Right cardiac atrium (tissue), 5 donors: ENCODE measurements at places on chromosomes 3 and 15.

DNA sequence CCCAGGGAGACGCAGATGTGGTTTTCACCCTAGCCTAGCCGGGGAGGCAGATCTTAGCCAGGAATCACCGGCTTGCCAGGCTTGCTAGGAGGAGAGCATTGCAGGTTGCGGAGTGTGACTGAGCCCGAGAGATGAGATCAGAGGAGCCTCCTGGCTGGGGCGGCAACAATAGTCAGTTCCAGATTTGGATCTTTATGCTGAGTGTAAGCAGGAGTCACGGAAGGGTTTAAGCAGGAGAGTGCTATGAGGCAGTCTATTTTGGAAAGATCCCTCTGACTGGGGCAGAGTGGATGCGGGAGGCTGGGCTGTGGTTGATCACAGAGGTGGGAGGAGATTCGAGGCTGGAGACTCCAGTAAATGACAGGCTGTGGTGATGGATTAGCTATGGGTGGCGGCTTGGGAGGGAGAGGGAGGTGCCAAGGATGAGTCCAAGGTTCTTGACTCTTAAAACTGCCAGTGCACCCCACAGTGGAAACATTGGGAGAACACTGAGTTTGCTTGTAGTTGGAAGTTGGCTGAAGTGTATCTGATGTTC, 10.4 kb upstream of the BAHD1 start:
- no peak for DNase-seq

- no peak for DNase-seq
These were observed 241.8 kb upstream of the LRTM1 start for GRCh38 chr3:55169608-55170072.

DNA sequence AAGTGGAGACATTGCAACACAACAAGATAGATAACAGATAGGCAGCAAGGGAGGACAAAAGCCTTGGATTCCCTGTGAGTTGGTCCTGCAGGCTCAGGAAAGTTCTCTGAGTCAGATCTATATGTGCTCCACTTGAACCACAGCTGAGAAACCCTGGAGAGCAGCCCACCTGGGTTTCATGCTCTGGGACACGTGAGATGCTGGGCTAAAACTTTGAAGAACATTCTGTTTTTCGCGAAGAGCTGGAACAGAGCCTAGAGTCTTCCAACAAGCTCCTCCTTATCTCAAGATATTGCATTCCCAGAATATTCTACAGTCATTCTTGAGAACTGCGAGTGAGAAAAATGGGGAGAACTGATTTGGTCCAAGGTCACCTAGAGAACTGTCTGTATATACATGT, 583.0 kb upstream of the ROBO1 start:
- DNase-seq: no peak

- DNase-seq: no peak
These were observed 5.5 kb downstream of the DIS3L start for GRCh38 chr15:66298803-66299251.

DNA sequence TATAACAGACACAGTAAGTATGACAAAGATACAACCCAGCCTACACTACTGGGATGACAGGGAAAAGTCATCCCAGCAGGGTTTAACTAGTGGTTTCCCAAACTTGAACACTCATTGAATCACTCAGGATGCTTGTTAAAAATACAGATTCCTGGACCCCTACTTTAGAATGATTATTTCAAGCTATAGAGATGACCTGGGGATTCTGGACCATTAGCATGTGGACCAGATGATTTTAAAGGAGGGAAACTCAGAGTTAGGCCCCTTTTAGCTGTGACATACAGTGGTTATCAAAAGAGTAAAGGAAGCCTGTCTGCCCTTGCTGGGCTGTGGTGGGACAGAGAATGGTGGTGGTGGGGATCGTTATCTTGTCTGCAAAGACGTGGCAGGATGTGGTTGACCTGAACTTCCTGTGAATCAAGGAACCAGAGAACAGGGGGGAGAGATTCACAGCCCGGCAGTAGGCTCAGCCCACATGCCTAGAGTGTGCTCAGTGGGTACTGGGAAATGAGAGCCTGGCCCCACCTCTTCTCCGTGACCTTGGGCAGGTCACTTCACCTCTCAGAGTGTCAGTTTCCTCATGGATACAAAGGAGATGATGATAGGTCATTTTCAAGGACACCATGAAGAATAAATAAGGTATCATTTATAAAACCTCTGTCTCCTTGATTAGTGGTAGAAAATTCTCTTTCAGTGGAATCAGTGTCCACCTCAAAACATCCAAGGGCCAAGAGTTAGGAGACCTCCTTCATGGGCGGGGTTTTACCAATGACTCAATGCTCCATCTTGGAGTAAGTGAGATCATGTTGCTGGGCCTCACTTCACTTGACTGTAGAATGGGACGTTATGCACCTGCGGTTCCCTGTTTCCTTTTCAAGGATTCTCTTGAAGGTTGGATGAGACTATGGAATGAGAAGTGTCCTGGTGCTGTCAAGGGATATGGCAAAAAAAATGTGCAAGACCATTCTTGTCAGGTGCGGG, 306.5 kb downstream of the RPLP1 start:
- no peak for DNase-seq

DNA sequence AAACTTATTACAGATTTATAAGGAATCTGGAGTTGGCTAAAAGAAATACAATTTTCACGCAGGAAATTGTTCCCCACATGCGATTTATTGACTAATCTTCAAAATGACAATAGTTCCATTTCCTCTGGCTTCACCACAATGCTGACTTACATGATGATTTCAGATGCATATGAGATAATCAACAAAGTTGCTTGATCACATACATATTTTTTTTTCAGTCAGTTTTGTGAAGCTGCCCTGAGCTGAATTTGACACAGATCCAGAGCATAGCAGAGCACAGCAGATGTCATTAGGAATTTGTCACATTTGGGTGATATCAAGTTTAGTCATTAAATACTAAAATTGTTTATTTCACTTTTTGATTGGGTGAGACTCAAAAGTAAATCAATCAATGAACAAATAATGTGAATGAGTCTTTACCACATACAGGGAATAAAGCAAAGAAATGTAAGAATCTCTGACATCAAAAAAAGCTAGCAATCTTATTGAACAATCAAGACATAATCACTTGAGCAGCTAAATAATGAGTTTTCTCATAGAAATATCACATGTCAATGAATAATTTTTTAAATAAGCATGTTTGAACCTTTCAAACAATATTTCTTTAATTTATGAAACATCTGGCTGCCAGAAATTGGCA, 18.3 kb downstream of the CPB1 start:
- DNase-seq: no peak

DNA sequence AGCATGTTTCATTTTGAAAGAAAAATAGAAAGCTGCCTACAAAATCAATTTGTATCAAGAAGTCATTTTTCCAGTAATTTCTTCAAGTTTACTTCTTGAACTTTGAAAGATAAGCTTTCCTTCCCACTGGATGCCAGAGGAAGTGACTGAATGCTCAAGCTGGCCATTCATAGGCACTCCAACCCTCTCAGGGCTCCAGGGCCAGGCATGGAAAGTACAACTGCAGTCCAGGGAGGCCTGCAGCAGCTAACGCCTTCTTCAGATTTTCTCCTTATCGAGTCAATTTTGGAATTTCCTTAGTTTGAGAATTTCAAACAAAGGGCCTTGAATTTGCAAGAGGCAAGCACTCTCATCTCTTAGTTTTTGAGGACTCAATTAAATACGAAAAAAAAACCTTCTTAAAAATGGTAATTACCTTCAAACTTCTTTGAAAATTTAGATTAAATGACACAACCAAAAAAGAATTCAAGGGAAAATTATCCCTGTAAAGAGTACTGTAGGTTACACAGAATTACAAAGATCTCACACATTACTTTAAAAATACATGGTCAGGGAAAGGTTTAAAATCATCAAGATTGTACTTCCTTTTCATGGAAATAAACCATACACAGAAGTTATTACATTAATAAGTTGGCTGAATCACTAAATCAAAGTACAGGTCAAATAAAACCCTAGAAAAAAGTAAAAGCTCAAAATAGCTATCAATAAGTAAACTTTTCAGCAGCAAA, 2.5 kb downstream of the UBP1 start:
- peak; percentile 74 for DNase-seq

GRCh38 chr15:79644091-79644490, 212.0 kb downstream of the MINAR1 start:
- no peak for DNase-seq

- no peak for DNase-seq
These were observed 153.5 kb upstream of the GOLIM4 start for GRCh38 chr3:168249205-168249549.

DNA sequence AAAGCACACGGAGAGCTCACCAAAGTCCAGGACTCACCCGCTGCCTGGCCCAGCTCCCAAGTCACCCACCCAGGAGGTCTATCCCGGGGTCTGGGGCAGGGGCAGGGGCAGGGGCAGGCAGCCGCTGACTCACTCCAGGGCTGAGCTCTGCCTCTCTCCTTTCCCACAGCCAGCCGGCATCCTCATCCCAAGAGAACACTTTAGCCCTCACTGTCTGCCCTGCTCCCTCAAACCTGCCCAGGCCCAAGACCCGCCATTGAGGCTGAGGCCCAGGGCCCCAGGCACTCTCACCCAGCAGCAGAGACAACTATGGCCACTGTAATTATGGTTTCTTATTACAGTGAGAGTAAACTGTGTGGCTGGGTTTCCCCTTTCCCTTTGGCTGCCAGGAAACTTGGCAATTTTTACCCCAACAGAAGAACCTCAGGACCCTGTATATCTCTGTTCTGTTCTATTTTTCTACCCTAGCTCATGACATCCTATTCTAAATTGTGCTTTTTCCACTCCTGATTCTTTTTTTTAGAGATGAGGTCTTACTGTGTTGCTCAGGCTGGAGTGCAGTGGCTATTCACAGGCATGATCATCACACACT, 53.0 kb downstream of the IQSEC1 start:
- no peak for DNase-seq

- DNase-seq: no peak
These were observed 249.9 kb upstream of the ST8SIA2 start for GRCh38 chr15:92143765-92144164.

GRCh38 chr3:172466553-172467130, 18.4 kb upstream of the GHSR start:
- DNase-seq: no peak
